ENCODE measurements at places on chromosomes 5 and 9. TPM values are rescaled to one million over a fixed set of nuclear protein-coding genes. Genes with fewer than 3 reads are reported as not detected.
A peak's percentile ranks its signal among the peaks of the same experiment; 100 is the strongest.

GRCh38 chr9:120892748-120893610, 16.0 kb upstream of the PHF19 start:
- no peak for DNase-seq
- H3K36me3 ChIP-seq = no peaks in the 10 kb centered on the region
- no peak overlapping the region for H3K4me3 ChIP-seq
- no peaks in the 10 kb centered on the region for H3K4me1 ChIP-seq
- H3K27ac ChIP-seq = no peak overlapping the region
- peaks cover 12% of the 10 kb centered on the region for H3K27me3 ChIP-seq

DNA sequence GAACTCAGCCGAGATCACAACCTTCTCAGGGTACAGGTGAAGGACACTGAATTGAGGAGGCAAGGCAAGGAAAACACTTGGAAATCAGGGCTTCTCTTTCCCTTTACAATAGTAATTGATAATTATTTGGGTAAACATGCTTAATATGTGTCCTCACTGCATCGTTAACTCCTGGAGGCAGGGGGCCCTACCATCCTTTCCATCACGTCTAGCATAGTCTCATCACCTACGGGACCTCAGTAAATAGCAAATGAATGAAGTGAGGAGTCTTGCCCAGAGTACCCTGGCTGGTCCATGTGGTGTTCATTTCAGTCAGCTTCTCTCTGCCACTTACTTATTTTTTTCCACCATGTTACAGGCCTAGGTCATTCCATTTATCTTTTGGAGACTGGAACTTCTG, 2.3 kb downstream of the F2RL1 start:
- H3K27me3 ChIP-seq = no peaks in the 10 kb centered on the region
- peaks cover 11% of the 10 kb centered on the region for H3K4me1 ChIP-seq
- peak overlapping the region; percentile 79 for H3K4me3 ChIP-seq
- H3K27ac ChIP-seq = no peak overlapping the region

DNA sequence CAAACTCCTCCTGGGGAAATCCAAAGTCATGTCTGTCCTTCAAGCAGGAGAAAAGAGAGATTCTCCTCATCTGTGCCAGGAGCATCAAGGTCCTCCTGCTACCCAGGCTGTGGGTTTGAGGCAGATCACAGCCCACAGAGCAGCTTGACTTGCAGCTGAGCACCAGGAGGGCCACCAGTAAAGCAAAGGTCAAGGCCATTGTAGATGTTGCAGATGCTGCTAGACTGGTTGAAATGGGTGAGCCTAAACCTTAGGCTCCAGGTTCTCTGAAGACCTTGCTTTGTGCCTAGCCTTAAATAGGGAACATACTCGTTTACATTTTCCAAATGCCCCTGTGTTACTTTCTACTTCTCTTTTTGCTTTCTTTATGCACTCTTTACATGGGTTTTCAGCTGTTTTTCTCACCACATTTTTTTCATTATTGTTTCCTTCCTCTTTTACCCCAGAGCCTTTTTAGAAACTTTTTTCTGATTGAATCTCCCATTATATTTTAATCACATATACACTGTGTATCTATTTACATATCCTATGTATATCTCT, at the start of gene IFNA2:
IFNA2 (minus strand) TSS at position 268 of the 540 bp plus-strand sequence; CDS start at position 199, 69 bp downstream.
- H3K4me3 ChIP-seq = no peak within 1 kb of the TSS
- H3K27me3 ChIP-seq = no peaks in the 10 kb centered on the region
- H3K36me3 ChIP-seq = no peaks in the 10 kb centered on the region
- H3K4me1 ChIP-seq = peaks cover 9% of the 10 kb centered on the region

- no peak overlapping the region for H3K27ac ChIP-seq
- peaks cover 2% of the 10 kb centered on the region for H3K36me3 ChIP-seq
- DNase-seq = no peak
- H3K4me1 ChIP-seq = no peaks in the 10 kb centered on the region
- H3K27me3 ChIP-seq = no peaks in the 10 kb centered on the region
Measured at GRCh38 chr5:53827211-53827651, 266.8 kb downstream of the NDUFS4 start.

GRCh38 chr5:15703901-15704300, 203.9 kb downstream of the FBXL7 start:
- H3K27me3 ChIP-seq = no peaks in the 10 kb centered on the region
- no peaks in the 10 kb centered on the region for H3K4me1 ChIP-seq
- DNase-seq = no peak
- 0 out of 2 replicates have a peak, but pooled peaks cover 4% of the 10 kb centered on the region for H3K36me3 ChIP-seq
- no peak overlapping the region for H3K4me3 ChIP-seq
- H3K27ac ChIP-seq = no peak overlapping the region

- DNase-seq = no peak
- no peaks in the 10 kb centered on the region for H3K27me3 ChIP-seq
- H3K36me3 ChIP-seq = no peaks in the 10 kb centered on the region
- no peaks in the 10 kb centered on the region for H3K4me1 ChIP-seq
Measured at GRCh38 chr5:100668511-100668910, 133.3 kb downstream of the FAM174A start.

GRCh38 chr5:116626945-116627679, 52.5 kb upstream of the SEMA6A start:
- H3K27ac ChIP-seq = no peak overlapping the region
- DNase-seq = no peak
- no peak overlapping the region for H3K4me3 ChIP-seq
- no peaks in the 10 kb centered on the region for H3K4me1 ChIP-seq

DNA sequence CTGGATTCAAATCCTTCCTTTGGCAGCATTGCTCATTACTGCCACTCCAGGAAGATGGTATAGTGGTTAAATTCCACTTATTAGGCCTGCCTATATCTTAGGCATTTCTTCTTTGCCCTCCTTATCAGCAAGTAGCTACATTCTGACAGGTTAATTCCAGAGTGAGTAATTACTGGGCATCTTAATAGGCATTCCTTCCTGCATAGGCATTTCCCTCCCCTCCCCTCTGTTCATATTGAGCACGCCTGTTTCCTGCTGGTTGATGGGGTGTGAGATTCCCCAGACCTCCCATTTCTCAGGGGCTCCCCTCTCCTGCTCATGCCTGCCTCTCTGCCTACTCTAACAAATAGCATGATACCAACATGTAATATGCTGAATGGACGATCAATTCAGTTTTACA, 305.9 kb downstream of the CYLC2 start:
- H3K36me3 ChIP-seq = no peaks in the 10 kb centered on the region
- H3K4me3 ChIP-seq = no peak overlapping the region
- H3K4me1 ChIP-seq = no peaks in the 10 kb centered on the region
- H3K27ac ChIP-seq = no peak overlapping the region
- no peak for DNase-seq
- H3K27me3 ChIP-seq = no peaks in the 10 kb centered on the region

DNA sequence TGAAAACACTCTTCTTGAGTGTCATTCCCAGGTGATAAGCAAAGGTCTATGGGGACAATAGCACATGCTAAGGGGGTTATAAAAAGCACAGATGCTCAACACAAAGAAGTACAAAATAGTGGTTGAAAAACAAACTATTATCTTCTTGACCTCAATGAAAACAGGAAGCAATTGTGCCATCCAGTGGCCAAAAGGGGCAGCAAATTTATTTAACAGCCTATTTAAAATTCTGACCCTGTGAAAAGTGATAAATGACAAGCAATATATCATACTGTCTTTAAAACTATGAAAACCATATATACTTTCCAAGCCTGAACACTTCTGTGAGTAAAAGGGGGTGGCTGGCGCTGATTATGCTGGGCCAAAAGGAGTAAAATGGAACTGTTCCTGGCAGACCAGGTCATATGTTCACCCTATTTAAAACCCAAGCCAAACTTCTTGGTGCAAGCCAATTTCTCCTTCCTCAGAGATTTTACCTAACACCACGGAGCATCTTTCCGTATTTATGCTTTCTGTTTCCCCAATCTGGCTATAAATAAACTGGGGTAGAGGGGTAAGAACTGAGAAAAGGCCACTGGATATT, 29.7 kb downstream of the TEX10 start:
- no peak overlapping the region for H3K4me3 ChIP-seq
- DNase-seq = no peak
- no peaks in the 10 kb centered on the region for H3K4me1 ChIP-seq
- no peaks in the 10 kb centered on the region for H3K27me3 ChIP-seq

- H3K27ac ChIP-seq = no peak overlapping the region
- no peak overlapping the region for H3K4me3 ChIP-seq
- H3K27me3 ChIP-seq = no peaks in the 10 kb centered on the region
- no peaks in the 10 kb centered on the region for H3K36me3 ChIP-seq
Measured at GRCh38 chr5:176538989-176539384, 1.8 kb upstream of the RNF44 start.

DNA sequence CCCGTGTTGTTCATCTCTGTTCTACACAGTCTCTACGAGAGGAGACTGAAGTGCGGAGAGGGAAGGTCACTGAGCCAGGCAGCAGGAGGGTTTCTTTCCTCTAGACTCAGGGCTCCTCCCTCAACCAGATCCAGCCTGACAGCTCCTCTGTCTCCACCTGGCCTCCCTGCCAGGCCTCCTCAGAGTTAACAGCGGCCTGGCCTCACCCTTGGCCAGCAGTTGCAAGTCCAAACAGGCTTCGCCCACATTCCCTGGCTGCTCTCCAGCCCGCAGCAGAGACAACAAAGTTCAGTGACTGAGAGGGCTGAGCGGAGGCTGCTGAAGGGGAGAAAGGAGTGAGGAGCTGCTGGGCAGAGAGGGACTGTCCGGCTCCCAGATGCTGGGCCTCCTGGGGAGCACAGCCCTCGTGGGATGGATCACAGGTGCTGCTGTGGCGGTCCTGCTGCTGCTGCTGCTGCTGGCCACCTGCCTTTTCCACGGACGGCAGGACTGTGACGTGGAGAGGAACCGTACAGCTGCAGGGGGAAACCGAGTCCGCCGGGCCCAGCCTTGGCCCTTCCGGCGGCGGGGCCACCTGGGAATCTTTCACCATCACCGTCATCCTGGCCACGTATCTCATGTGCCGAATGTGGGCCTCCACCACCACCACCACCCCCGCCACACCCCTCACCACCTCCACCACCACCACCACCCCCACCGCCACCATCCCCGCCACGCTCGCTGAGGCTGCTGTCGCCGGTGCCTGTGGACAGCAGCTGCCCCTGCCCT, at the start of gene HRCT1:
HRCT1 (plus strand) TSS at position 291 of the 768 bp plus-strand sequence; CDS start at position 377, 86 bp downstream.
- peaks cover 17% of the 10 kb centered on the region for H3K4me1 ChIP-seq
- no peak within 1 kb of the TSS for H3K27ac ChIP-seq
- no peaks in the 10 kb centered on the region for H3K27me3 ChIP-seq

DNA sequence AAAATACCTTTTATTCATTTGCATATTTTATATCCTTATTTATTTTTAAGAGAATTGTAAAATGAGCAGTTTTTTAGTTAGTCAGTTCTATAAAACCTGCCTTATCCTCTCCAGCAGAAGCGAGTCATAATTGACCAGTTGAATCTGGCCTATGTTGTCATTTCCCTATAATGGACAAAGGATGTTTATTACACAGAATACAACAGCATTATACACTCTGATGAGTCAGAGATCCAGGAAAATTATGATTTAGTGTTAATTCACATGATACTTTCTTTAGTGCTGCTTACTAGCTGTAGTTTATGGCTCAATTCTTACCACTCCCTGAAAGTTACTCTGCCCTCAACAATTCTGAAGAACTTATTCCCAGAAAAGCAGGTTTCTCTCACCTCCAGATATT, 26.8 kb upstream of the LURAP1L start:
- no peak overlapping the region for H3K4me3 ChIP-seq
- DNase-seq = no peak
- no peaks in the 10 kb centered on the region for H3K27me3 ChIP-seq
- no peaks in the 10 kb centered on the region for H3K36me3 ChIP-seq
- no peak overlapping the region for H3K27ac ChIP-seq

DNA sequence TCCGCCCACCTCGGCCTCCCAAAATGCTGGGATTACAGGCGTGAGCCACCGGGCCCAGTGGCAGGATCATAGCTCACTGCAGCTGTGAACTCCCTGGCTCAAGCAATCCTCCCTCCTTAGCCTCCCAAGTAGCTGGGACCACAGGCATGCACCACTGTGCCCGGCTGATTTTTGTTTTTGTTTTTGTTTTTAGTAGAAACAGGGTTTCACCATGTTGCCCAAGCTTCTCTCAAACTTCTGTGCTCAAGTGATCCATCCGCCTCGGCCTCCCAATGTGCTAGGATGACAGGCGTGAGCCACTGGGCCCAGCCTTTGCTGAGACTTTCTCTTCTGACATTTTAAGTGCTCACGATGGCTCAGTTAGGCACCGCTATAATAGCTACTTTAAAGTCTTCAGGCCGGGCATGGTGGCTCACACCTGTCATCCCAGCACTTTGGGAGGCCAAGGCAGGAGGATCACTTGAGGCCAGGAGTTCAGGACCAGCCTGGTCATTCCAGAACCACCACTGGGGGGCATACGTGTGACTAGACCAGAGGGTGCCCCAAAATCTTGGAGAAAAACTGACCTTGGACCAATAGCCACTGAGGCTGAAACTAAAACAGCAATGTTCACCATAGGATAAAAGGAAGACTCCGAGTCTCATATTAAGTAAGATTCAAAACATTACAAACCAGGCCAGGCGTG, 3.1 kb upstream of the ENTPD8 start:
- H3K4me3 ChIP-seq = no peak overlapping the region
- no peak overlapping the region for H3K27ac ChIP-seq
- no peak for DNase-seq
- H3K36me3 ChIP-seq = no peaks in the 10 kb centered on the region

GRCh38 chr5:144427866-144428265, 257.2 kb downstream of the KCTD16 start:
- no peak overlapping the region for H3K27ac ChIP-seq
- H3K27me3 ChIP-seq = no peaks in the 10 kb centered on the region
- no peaks in the 10 kb centered on the region for H3K4me1 ChIP-seq
- no peak for DNase-seq
- no peak overlapping the region for H3K4me3 ChIP-seq

- no peaks in the 10 kb centered on the region for H3K36me3 ChIP-seq
- no peak overlapping the region for H3K27ac ChIP-seq
- no peak for DNase-seq
- H3K4me1 ChIP-seq = no peaks in the 10 kb centered on the region
- H3K27me3 ChIP-seq = no peaks in the 10 kb centered on the region
Measured at GRCh38 chr5:79845448-79846197, 145.4 kb downstream of the MTX3 start.

The MYMK gene
- total RNA-seq = not detected

The SLC6A3 gene
- 0.46 TPM for total RNA-seq

The WDR31 gene
- 0.40 TPM for total RNA-seq

The G3BP1 gene
- 529 TPM for total RNA-seq

The FAM81B gene
- not detected for total RNA-seq

The IL7R gene
- total RNA-seq = 0.25 TPM

The C9 gene
- total RNA-seq = not detected

The NDOR1 gene
- 32.3 TPM for total RNA-seq

The SPINK4 gene
- total RNA-seq = not detected

The PROP1 gene
- not detected for total RNA-seq
